ENCODE measurements at places on chromosomes 2 and 18.

GRCh38 chr18:9714266-9715087, 6.4 kb downstream of the RAB31 start:
- DNase-seq, result no peak

GRCh38 chr2:232230560-232230959, 148.0 kb upstream of the ALPP start:
- no peak for DNase-seq

DNA sequence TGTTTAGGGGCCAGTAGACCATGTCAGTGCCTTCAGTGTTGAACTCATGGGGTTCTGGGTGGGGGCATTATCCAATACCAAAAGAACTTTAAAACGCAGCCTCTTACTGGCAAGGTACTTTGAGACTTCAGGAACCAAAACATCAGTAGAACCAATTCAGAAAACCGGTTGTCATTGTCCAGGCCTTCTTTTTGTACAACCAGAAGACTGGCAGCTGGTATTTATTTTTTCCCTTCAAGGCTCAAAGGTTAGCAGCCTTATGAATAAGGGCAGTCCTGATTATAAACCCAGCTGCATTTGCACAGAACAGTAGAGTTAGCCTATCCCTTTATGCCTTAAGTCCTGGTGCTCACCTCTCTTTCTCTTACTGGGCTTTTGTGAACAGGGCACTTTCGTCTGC, 113.8 kb upstream of the EML6 start:
- DNase-seq, result no peak

- no peak for DNase-seq
These were observed 123.7 kb upstream of the PPP1CB start for GRCh38 chr2:28627722-28628480.

Measured in globus pallidus (tissue), 1 donor.